ENCODE measurements at places on chromosomes 5 and 9. TPM values are rescaled to one million over a fixed set of nuclear protein-coding genes. Genes with fewer than 3 reads are reported as not detected.

- no peak for DNase-seq
These were observed 7.1 kb downstream of the NFX1 start for GRCh38 chr9:33297432-33297831.

DNA sequence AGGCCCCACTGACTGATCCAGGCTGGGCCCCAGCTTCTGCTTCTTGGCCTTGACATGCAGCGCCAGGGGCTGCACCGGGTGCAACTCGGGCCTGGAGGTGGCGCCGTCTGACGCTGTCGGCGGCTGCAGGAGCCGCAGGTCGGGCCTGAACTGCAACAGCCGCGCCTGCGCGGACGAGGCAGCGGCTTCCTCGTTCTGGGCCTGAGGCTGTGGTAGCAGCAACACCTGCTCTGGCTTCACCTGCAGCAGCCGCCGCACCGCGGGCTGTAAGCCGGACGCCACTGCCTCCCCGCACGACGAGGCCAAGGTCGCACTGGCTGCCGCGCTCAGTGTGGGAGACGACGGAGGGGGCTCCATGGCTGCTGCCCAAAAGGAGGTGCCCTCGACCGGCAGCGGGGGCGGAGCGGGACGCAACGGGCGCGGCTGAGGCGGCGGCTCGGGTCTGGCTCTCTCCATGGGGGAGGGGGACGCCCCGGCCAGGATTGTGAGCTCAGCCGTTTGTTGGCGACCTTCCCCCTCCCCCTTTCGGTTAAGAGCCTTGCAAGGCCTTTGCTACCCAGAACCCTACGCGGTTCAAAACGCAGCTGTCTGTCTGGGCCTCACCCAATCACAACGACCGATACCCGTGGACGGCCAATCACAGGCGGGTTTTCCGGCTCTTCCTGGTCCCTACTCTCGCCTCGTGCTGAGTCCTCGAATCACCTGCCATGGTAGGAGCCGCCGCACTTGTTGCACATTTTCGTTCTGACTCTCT is 438 bp downstream of the SOX30 start:
- DNase-seq = peak; percentile 39

DNA sequence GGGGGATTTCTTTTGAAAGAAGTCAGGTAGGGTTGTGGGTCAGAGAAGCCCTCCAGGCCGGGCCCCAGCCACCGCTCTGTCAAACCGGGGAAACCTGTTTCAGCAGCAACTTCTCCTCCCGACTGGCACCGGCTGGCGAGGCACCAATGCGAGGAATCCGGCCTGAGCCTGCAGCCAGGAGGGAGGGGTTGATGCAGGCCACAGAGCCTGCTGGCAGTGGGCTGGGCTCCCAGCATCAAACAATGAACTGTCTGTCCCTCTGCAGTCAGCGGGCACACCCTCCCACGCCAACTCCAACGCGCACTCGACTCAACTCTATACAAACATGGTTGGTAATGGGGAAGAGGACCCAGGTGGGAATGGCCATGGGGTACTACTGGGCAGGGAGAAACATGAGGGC is 12.1 kb downstream of the PCDH1 start:
- DNase-seq = no peak

DNA sequence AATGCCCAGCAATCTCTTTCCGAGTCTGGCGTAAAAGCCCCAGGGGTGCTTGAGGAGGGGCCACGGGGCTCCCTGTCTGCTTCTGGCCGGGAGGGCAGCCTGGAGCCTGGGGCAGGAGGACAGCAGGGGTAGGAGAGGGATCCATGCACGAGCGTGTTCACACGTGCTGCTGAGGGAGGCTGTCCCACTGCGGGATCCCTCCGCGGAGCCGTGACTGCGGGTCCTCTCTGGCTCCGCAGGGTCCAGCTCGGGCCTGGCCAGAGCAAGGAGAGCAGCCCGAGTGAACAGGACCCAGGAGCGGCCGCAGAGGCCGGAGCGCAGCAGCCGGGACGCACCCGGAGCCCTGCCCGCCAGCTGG is 78.4 kb downstream of the ZNF354C start:
- DNase-seq = no peak

DNA sequence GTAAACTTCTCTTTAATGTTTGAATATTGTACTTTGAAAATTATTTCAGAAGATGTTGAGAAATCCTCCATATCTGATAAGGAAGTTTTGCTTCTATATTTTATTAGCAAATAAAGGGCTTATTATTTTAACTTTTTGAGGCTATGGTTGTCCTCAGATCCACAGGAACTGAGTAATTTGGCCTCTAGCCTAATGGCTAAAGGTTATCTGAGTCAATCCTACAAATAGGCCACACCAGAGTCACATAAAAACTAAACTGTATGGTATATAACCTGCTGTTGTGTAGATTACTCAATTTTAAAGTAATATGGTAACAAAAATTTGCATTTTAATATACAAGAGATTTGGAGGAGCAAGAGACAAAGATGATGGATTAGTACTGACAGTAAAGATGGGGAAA is 549.2 kb upstream of the GRAMD2B start:
- no peak for DNase-seq

GRCh38 chr5:96660971-96661854 is 963 bp upstream of the CAST start:
- peak; percentile 21 for DNase-seq

GRCh38 chr9:111615928-111616327 is 15.2 kb upstream of the DNAJC25 start:
- DNase-seq = no peak

DNA sequence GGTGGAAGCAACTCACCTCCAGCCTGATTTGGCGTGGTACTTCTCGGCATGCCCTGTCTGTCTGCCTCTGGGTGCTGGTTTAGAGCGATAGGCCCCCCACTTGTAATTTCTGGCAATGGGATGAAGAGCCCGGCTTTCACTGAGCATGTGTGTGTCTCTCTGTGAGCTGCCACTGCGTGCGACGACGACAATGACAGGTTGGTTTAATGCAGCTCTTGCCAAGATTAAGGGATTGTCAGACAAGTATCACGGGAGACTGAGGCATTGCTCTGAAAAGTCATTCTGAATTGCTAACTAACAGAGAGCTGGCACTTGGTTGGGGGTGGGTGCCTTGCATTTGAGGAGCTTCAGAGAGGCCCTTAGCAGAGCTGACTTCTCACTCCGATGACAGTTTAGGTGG is 348.8 kb upstream of the CLINT1 start:
- DNase-seq = no peak

GRCh38 chr5:42225009-42225408 is 198.2 kb upstream of the GHR start:
- no peak for DNase-seq

- no peak for DNase-seq
These were observed 267.0 kb upstream of the HAPLN1 start for GRCh38 chr5:83987513-83988292.

GRCh38 chr9:113463418-113464285 is at the start of gene RGS3:
Gene RGS3 (plus strand): TSS chr9:113463727. CDS start chr9:113463803, 76 bp downstream.
- DNase-seq = no peak

MIGA2 gene
- total RNA-seq = 18.7 TPM

LOX gene
- 13.0 TPM for total RNA-seq

FOCAD gene
- 22.2 TPM for total RNA-seq

Measured in ovary (tissue), 10 donors.